ENCODE measurements at places on chromosomes 12 and 14.

DNA sequence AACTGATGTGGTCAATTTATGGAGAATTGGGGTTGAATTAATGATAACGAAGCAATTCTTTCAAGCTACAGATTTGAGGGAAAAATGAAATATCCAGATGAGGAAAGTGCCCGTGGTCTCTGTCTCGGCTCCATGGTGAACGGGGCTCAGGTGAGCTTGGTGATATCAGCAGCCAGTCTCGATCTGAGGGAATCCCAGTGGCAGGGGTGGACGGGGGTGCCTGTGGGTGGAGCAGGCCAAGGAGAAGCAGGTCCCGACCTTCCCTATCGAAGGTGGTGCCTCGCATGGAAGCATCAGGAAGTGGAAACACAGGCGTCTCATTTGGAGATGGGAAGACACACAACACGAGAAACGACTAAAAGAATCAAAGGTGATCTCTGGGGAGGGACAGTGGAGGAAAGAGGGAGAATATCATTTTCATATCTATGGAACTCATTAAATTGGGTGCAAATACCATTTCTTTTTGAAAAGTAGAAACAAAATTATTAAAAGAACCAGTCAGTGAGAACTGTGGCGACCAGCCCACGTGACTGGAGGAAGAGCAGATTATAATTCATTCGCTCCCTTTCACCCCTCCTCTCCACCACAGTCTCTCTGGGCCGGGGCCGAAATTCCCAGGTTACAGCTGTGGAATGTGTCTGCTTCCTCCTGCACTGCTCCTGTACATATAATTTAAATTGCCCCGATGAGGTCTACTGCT is 354.3 kb upstream of the SFSWAP start:
- DNase-seq = no peak

GRCh38 chr12:125311050-125311449 is 245.8 kb downstream of the AACS start:
- no peak for DNase-seq

DNA sequence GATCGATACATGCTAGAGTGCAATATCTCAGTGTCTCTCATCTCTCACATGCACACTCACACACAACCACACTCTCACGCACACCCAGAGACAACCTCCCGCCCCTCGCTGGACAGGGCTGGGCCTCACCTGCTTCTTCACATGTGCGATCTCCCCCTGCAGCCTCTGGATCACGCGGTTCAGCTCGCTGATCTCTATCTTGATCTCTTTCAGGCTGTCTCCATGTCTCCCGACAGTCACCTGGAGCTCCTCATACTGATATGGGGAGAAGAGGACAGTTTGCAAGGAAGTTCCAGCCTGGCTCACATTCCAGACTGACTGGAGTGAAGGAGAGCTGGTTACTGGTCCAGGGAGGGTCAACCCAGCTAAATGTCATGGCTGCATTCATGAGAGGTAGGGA is 4.4 kb downstream of the KRT2 start:
- DNase-seq = no peak

DNA sequence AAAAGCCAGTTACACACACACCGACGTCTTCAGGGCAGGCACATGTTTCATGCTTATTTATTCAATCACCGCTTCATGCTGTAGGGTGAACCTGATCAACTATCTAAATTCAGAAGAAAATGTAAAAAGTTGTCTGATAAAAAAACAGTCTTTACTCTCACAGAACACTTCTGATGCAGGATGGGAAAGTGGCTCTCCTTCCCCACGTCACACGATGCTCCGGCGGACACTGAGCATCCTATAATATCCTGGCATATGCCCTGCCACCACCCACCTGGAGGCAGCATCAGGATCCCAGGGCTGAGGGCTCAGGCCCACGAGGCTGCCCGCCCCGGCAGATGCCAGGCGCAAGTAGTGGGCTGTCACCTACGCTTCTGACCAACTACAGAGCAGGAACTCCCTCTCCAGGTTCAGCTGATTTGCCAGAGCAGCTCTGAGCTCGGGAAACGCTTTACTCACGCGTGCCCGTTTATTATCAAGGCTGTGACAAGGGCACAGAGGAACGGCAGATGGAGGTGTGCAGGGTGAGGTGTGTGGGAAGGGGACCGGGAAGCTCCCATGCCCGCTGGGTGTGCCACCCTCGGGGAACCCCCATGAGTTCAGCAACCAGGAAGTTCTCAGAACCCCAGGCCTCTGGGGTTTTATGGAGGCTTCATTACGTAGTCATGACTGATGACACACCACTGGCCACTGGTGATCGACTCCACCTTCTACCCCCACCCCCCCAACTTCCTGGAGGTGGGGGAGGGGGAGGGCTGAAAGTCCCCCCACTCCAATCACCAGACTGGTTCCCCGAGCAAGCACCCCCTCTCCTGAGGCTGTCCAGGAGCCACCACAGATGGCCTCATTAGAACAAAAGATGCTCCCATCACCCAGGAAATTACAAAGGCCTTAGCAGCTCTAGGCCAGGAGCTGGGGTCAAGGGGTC is 32.1 kb downstream of the SLC15A4 start:
- DNase-seq = no peak

DNA sequence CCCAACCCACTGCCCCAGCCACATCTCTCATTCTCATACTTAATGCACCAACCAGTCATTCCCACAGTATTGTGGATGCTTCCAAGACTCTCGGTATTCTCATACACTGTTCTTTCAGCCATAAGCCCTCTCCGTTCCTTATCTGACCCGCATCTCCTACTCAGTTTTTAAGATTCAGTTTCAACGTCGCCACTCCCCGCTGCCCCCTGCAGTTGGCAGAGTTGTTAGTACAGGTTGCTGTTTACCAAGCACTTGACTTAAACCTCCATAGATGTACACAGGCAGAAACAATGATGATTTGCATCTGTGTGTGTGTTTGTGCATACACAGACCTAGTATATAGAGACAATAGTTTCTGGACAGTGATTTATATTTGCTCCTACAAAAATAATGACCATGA is 40.2 kb downstream of the PAH start:
- DNase-seq = no peak

- no peak for DNase-seq
Measured at GRCh38 chr12:95742586-95742985, 48.0 kb downstream of the NTN4 start.

GRCh38 chr12:69840727-69841126 is 15.7 kb downstream of the MYRFL start:
- no peak for DNase-seq

DNA sequence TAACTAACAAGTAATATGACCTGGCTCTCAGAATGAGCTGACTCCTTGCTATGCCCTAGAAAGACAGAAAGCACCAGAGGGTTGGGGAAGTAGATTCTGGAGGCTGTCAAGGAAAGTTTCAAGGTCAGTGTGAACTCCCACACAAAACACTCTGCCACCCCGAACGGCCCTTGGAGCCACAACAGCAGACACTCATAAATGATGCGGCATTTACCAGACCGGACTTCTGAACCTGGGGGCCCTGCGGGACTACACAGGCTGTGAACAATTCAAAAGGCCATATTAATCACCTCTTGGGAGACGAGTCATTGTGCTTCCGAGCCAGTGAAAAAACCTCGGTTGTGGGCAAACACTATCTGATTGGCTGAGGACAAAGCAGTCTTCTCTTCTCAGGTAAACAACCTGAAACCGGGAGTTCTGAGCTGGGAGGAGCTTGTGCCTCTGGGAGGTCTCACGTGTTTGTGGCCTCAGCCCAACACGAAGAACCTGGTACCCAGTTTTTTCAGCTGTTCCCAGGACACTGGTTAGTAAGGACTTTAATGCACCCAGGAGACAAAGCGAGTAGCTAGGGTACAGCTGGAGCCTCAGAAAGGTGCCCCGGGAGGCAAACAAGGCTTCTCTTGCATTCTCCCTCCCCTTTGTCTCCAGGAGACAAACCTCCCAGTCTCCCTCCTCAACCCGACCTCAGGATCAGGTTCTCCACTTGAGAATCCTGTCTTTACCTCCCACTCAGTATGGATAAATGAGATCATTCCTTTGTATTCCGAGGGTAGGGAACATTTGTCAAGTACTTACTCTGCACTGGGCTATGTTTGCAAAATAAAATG is 35.3 kb downstream of the VWF start:
- DNase-seq = no peak

GRCh38 chr12:23472329-23472971 is 477.0 kb downstream of the SOX5 start:
- no peak for DNase-seq

DNA sequence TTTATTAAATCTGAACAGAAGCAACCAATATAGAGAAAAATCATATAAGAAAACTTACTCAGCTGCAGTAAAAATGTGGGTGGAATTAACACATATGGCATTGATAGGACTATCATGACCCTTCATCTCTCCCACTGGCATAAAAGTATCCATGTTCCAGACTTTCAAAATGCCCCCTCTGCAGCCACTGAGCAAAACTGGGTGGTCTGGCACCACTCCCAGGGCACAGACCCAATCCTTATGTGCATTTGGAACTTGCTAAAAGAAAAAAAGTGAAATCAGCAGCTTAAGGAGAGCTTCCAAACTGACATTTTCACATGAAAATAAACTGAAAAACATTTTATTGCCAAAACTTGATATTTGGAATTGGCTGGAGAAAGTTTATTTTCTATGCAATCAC is 141.5 kb downstream of the KIF21A start:
- no peak for DNase-seq

DNA sequence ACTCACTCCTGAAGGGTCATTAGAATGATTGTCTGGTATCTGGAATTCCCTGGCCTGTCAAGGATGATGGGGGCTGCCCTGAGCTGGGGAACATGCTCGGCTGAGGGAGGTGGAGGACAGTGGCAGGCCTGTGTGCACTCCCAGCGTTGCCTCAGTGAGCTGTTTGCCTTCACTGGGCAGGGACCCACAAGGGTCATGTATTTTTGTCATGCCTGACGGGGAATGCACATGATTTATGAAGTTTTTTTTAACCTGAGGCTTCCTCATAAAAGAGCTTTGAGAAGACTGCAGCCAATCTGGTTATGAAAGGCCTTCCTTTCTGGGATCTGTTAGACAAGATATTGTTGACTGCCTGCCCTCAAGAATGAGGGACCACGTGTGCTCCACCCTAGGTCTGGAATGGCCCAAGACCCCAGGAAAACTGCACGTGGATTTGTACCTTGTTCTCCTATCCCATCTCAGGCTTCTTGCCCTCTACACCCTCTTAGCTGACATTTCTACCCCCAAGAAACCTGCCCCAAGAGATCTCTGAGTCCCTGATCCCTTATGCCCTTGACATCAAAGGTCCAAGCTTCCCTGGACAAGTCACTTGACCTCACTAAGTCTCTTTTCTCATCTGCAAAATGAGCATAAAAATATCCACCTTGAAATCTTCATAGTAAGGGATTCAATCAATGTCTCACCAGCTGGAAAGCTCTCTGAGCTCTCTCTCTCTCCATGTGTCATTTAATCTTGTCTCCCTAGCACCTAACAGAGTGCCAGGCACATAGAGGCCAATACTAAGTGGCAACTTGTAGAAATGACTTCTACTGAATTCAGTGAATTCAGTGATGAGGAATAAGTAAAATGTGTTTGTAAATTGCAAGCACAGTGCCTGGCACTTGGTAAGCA is 24.5 kb upstream of the COL2A1 start:
- DNase-seq = no peak

- no peak for DNase-seq
Measured at GRCh38 chr12:8648576-8649205, 13.9 kb downstream of the MFAP5 start.

DNA sequence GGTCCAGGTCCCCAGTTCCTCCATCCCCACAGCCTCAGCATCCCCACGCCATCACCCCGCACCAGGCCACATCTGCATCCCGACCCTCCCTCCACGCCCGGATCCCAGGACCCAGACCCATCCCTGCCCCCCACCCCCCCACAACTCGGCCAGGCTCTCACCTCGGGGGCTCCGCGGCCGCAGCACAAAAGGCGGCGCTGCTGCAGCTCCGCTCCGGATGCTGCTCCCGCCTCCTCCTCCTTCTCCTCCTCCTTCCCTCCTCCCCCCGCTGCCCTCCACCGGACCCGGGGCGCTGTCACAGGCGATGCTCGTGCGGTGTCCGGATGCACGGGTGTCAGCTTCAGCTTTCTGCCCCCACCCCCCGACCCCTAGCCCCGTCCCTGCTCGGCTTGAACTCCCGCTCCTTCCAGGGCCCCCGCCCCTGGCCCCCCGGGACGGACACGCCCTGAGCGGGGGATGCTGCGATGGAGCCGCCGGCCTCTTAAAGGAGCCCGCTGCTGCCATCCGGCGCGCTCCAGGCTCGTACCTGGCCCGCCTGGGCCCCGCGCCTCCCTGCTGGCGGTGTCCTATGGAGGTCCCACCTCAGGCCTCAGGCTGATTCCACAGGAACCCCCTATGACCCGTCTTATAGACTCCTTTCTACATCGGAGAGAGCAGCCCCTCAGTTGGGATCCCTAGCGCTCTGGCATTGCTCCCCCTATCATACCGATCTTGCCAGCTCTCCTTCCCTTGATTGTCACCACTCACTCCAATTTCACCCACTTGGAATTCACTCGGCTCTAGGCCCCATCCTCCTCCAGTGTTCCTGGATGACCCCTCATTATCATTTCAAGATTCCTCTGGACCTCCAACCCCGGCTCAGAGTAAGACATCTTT is at the start of gene MAP3K12:
Gene MAP3K12 (minus strand): TSS at position 193 of the 876 bp plus-strand sequence. CDS start 12,067 bp downstream, outside the sequence.
- DNase-seq = no peak

DNA sequence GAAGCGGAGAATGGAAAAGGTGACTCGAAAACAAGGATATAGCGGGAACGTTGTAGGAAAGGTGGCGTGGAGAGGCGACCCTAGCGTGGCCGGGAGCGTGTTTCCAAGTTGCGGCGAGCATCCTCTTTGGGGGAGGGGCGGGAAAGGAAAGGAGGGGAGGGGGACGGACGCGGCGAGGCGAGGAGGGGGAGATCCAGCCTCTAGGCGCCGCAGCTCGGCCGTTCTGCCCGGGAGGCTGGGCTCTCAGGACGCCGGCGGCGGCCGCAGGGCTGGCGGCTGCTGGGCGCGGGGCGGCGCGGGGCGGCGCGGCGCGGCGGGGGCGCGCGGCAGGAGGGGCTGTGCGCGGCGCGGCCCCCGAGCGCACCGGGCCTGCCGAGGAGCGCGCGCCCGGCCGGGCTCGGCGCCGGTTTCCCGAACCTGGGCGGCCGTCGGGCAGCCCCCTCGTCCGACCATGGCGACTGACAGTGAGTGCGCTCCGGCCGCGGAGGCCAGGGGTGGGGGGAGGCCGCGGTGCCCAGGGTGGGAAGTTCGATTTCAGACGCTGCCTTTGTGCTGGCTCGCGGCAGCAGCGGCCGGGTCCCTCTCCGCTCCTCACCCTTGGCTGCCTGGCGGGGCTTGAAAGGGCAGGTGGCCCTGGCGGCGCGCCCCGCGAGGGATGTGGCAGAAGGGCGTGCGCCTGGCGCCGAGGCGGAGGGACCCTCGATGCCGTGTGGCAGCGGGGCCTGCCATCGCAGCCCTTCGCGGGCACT is 50.3 kb downstream of the SNAPC1 start:
- no peak for DNase-seq

DNA sequence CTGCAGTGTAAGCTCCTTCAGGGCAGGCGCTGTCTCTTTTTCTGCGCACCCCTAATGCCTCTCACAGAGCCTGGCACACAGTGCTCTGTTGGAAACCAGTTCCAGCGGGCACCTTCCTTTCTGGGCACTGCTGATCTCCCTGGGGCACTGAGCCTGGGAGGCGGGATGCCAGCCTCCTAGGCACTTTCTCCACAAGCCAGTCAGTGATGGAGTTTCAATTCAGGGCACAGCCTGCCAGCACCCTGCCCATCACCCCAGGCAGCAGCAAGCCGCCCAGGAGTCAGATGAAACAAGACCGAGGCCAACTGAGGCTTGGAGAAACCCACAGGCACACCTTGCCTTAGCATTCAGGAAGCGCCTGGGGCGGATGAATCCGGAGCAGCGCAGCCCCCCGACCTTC is 5.7 kb upstream of the CTDSP2 start:
- DNase-seq = no peak

- DNase-seq = no peak
Measured at GRCh38 chr14:56482310-56482911, 97.2 kb upstream of the TMEM260 start.
